Mesothelial cell of epicardium (in vitro differentiated cells): ENCODE measurements at places on chromosomes 12 and 14. TPM values are rescaled to one million over a fixed set of nuclear protein-coding genes. Genes with fewer than 3 reads are reported as not detected.

- no peak overlapping the region for H3K27ac ChIP-seq
- H3K27me3 ChIP-seq, result no peaks in the 10 kb centered on the region
- no peaks in the 10 kb centered on the region for H3K36me3 ChIP-seq
- DNase-seq, result no peak
- peaks cover 2% of the 10 kb centered on the region for H3K4me1 ChIP-seq
- H3K4me3 ChIP-seq, result no peak overlapping the region
These were observed 31.1 kb downstream of the PITPNM2 start for GRCh38 chr12:123119808-123120207.

DNA sequence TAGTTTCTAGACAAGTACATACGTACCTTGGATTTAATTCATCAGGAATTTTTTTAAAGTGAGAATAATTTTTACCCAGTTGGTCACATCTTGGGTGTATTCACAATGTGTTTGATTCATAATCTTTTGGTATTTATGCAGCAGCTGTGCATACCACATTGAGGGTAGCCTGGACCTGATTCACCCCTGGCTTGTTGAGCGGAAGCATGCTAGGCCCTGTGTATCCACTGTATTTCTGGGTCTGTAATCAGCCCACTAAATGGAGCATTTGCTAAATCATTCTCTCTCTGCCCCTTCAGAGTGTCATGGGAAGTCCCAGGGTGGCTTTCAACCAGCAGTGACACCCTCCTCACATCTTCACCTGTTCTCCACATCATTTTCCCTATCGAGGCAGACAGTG, 203.8 kb upstream of the RGS6 start:
- no peak for DNase-seq
- no peak overlapping the region for H3K4me3 ChIP-seq
- H3K27me3 ChIP-seq, result no peaks in the 10 kb centered on the region
- peaks cover 16% of the 10 kb centered on the region for H3K4me1 ChIP-seq

- H3K27me3 ChIP-seq, result no peaks in the 10 kb centered on the region
- no peak overlapping the region for H3K4me3 ChIP-seq
- no peak for DNase-seq
- H3K36me3 ChIP-seq, result no peaks in the 10 kb centered on the region
- no peak overlapping the region for H3K27ac ChIP-seq
These were observed 107.3 kb downstream of the BCL11B start for GRCh38 chr14:99164712-99165111.

DNA sequence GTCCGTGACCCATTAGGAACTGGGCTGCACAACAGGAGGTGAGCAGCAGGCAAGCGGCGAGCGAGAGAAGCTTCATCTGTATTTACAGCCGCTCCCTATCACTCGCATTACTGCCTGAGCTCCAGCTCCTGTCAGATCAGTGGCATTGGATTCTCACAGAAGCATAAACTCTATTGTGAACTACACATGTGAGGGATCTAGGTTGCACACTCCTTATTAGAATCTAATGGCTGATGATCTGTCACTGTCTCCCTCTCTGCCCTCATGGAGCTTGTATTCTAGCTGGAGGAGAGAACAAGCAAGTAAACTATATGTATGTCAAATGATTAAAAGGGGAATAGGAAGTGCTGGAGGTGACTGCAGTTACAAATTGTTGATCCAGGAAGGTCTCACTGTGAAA, 479.1 kb downstream of the EGLN3 start:
- H3K4me3 ChIP-seq, result no peak overlapping the region
- H3K36me3 ChIP-seq, result no peaks in the 10 kb centered on the region
- H3K27ac ChIP-seq, result no peak overlapping the region

DNA sequence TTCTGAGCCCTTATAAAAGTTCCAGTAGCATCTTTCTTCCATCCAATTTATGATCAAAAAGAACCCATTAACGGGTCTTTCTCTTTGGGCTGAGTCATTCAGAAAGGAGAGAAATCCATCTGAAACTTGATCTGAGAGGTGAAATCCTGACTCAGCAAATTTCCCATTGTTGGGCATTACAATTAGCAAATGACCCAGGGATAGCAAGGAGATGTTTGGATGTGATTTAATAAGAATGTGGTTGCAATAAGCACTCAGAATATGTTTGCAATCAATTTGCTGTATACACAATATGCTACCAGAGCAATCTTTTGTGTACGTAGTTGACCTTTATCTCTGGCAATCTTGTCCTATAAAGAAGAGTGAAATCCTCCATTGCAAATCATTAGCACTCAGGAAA, 122.7 kb downstream of the CCDC60 start:
- no peaks in the 10 kb centered on the region for H3K4me1 ChIP-seq
- H3K27me3 ChIP-seq, result peaks cover 18% of the 10 kb centered on the region
- no peak for DNase-seq
- no peak overlapping the region for H3K27ac ChIP-seq

DNA sequence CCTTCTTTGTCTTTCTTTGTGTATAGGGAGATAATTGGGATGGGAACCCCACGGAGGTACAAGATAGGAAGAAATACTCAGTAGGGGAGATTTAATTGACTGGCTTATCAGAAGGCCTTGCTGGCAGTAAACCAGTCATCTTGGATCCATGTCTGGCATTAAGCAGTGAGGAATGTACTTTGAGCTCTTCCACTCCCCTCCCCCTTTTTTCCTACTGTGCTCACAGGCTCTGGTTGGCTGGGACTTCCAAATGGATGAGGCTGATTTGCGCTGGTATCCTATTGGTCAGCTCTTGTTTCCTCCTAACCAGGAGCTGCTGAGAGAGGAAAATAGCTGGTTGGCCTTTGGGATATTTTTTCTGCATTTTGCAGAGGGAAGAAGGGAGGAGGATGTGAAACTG, 24.7 kb downstream of the NGDN start:
- H3K27me3 ChIP-seq, result no peaks in the 10 kb centered on the region
- peaks cover 6% of the 10 kb centered on the region for H3K4me1 ChIP-seq
- no peak overlapping the region for H3K4me3 ChIP-seq
- no peak overlapping the region for H3K27ac ChIP-seq
- DNase-seq, result no peak

Gene GPRC5A
- total RNA-seq, result 107 to 116 TPM (median 108 TPM) in 3 replicates

Gene METTL25
- total RNA-seq, result 10.4 to 11.9 TPM (median 10.5 TPM) in 3 replicates

Gene APEX1
- total RNA-seq, result 283 to 304 TPM (median 299 TPM) in 3 replicates

Gene RBP5
- 2.1 to 2.5 TPM (median 2.3 TPM) in 3 replicates for total RNA-seq

Gene PFDN5
- total RNA-seq, result 328 to 339 TPM (median 338 TPM) in 3 replicates
